ENCODE measurements at places on chromosomes 4 and X.

GRCh38 chr4:47222276-47222675 is 190.9 kb downstream of the GABRB1 start:
- no peak for DNase-seq

DNA sequence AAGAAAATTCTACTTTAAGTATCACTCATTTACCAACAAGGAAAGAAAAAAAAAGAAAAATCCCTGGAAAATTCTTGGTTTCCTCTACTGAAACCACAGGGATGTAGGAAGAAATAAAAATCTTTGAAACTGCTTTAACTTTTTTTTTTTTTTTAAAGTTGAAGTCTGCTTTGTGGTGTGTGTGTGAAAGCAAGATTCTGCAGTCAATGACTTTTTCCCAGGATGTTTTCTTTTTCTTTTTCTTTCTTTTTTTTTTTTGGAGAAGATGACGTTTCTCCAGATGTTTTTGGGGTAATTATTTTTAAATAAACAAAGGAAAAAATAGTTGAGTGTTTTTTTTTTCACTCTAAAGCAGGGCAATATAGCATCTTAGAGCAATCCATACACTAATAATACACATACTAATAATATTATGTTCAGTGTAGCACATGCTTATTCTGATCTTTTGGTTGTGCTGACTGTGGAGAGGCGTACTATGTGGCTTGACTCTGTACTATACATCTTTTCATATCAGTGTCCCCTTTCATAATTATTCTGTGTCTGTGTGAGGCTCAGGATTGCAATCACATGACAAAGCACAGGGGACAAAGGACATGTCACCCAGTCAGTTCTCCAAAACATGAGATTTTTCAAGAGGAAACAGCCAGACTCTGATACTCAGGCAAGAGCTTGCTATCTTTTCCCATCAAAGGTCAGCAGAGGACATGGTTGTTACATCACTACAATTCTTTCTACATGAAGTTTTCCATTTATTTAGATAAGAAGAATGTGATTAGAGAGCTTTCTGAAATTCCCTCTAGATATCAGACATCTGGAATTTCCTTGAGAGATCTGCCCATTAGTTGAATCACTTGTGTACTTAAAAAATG is 111.0 kb downstream of the PDE5A start:
- no peak for DNase-seq

GRCh38 chr4:183986971-183987946 is 82.2 kb downstream of the STOX2 start:
- DNase-seq = peak; percentile 88

GRCh38 chrX:1754077-1754476 is 139.2 kb downstream of the ASMT start:
- DNase-seq = no peak

DNA sequence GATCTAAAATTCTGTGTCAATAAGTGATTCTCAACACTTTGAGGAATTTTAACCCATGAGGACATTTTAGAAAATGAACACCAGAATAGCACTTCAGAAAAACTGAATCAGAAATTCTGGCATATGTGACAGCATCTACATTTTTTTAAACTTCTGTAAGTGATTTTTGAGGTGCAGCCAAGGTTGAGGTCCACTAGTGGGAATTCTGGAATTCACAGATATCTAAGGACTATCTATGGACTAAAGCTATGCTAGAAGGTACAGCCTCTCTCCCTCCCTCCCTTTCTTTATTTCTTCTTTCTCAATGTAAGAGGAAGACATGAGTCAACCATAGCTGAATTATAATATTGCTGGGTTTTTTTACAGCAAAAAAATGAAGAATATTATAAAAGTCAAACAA is 508.2 kb upstream of the ATOH1 start:
- DNase-seq = no peak

GRCh38 chr4:158170691-158171561 is 1.9 kb downstream of the GASK1B start:
- DNase-seq = no peak

GRCh38 chr4:124203613-124204238 is 508.8 kb downstream of the ANKRD50 start:
- no peak for DNase-seq

- no peak for DNase-seq
These were observed 123.8 kb downstream of the MAD2L1 start for GRCh38 chr4:119942806-119943205.

DNA sequence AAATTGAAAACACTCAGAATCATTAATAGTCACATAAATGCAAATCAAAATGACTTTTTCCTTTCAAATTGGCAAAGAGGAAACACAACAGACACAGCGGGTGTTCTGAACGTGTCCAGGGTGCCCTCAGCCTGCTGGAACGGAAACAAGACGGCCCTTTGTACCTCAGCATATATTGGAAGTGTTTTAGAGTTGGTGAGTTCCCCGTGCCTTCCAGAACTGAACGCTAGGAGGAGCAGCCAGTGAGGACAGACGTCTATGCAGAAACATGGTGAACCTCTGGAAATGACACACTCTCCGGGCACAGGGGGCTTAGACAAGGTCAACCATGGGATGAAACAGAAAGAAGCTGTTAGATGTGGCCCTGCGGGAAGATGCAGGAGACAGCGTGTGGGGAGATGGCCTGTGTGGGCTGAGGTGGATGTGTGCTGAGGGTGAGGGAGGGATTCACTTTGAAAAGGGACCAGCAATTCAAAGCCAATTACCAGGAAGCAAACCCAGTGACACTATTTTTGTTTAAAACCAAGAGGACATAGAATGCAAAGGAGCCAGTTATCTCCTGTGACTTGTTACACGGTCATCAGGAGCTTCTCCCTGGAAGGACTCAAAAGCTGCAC is 40.4 kb downstream of the RNF212 start:
- DNase-seq = no peak

DNA sequence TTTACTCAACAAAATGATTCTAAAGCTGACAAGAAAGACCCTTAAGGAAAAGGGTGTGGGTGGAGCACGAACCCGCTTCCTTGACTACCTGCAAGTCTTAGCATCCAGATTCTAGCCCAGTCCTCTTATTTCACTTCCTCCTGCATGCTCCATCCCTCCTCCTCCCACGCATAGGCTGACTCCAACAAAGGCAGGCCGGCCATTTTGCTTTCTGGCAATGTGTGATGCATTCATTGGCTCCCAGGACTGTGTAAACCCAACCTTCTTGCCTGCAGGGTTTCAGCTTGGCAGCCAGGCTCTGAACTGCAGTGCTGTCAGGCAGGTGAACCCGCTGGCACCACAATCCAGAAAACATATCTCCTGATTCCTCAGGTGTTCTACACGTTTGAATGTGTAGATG is 39.3 kb downstream of the RTL9 start:
- DNase-seq = no peak

DNA sequence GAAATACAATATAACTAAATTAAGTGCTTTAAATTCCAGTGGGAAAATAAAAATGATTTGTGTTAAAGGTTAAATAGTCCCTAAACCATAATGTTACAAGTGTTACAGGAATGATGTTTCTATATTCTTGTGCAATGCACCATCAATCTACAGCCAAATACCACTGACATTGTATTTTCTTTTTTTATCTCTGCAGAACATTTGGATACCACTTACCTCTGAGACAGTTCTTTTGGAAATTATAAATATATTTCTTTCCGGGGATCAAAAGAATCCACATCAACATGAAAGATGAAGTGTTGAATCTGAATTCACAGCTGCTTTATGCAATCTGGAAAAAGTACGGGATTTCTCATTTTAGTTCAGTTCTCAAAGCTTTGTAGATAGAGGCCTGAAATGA is 518.3 kb upstream of the AGA start:
- peak; percentile 14 for DNase-seq

GRCh38 chr4:78845472-78845871 is 69.3 kb downstream of the BMP2K start:
- no peak for DNase-seq

DNA sequence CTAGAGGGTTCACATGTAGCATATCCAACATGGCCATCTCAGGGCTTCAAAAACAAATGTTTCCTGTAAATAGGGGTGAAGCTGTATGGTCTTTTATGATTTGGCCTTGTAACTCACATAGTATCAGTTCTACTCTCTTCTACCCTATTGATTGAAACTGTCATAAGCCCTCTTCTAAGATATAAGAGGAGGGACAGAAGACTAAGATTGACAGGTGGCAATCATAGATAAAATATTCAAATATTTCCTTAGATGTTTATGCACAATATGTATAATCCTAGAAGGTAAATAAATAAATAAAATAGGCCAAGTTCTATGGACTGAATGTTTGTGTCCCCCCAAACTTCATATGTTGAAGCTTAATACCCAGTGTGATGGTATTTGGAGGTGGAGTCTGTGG is 6.9 kb upstream of the BEX3 start:
- no peak for DNase-seq

DNA sequence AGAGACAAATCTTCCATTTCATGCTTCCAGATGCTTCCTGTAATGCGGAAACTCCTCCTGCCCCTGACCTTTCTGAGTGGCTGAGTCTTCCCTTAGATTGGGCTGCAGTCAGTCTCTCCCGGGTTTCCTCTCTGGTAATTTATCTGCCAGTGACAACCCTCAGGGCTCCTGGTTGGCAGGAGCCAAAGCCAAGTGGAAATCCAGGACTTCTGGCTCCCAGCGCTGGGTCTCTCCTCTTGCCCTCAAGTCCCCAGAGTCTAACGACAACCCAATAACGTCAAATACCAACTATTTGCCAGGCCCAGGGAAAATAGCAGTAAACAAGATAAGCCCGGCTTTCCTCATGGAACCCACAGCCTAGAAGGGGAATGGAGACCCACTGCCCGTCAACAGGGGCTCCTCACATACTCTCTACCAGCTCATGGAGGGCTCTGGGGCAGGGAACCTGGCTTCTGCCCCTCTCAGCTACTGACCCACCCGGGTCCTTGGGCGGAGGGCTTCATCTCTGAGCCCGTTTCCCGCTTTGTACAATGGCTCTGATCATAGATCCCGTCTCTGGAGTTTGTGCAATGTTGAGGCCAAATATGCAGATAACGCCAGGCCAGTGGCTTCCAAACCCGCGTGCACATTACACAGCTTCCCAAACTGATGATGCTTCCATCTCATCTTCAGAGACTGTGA is 1.1 kb upstream of the TBC1D14 start:
- no peak for DNase-seq

- no peak for DNase-seq
These were observed 33.6 kb upstream of the ARX start for GRCh38 chrX:25049357-25049756.
